Kidney tubule cell (primary cell): ENCODE measurements at places on chromosomes 2 and 18.
A peak's percentile ranks its signal among the peaks of the same experiment; 100 is the strongest.

- no peak for DNase-seq
These were observed 289.0 kb downstream of the PIEZO2 start for GRCh38 chr18:10860382-10860781.

GRCh38 chr2:39724828-39725144 lies 54.3 kb downstream of the THUMPD2 start:
- DNase-seq = peak; percentile 33

DNA sequence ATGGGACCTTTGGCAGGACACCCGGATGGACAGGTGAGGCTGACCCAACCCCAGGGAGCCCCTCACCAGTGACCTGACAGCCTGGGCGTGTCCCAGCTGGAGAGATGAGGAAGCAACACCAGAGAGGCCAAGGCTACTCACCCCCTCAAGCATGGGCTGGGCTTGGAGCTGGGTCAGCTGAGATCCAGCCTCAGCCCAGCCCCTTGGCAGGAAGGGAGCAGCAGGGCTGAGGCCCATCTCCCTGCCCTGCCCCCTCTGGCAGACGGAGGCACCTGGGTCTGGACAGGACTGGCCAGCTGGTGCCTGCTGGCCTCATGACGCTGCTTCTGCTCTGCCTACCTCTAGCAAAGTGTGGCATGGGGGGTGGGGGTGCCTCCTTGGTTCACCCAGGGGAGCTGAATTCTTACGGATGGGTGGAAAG lies 37.8 kb downstream of the HS6ST1 start:
- DNase-seq = peak; percentile 11

DNA sequence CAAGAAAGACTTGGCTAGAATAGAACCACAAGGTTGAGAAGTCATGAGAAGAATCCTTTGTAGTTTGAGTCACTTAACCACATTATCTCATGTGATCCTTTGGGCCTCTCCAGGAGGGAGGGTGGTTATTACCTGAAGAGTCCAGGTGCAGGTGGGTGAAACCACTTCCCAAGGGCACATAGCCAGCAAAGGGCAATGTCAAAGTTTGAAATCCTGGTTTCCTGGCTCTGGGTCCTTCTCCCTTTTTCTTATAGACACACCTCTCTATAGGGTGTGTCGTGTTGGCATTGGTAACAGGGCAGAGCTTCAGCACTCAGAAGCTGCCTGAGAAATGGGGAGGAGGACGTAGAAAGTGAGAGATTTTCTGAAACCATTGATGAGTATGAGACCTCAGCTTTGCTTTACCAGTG lies 137.9 kb downstream of the MGAT5 start:
- peak; percentile 82 for DNase-seq

GRCh38 chr18:75735291-75735690 lies 307.8 kb upstream of the SMIM21 start:
- DNase-seq = no peak

- peak; percentile 38 for DNase-seq
These were observed 20.9 kb downstream of the THNSL2 start for GRCh38 chr2:88190808-88191721.

GRCh38 chr2:201807452-201807999 lies 1.2 kb downstream of the CDK15 start:
- peak; percentile 55 for DNase-seq

DNA sequence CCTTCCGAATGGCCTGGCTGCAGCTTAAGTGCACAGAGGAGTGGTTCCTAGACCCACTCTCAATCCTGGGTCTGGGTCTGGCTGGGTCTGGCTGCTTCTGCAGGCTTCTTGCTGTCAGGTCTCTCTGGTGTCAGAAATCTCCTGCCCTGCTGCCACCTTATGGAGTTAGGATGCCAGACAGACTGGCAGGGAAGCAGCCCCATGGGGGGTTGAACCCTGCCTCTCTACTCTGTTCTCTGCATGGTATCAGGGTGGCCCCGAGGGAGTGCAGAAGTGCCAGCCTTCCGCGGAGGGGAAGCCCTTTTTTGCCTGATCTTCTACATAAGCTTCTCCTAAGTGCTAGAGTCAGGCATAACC lies 89.4 kb downstream of the ZCCHC2 start:
- no peak for DNase-seq

DNA sequence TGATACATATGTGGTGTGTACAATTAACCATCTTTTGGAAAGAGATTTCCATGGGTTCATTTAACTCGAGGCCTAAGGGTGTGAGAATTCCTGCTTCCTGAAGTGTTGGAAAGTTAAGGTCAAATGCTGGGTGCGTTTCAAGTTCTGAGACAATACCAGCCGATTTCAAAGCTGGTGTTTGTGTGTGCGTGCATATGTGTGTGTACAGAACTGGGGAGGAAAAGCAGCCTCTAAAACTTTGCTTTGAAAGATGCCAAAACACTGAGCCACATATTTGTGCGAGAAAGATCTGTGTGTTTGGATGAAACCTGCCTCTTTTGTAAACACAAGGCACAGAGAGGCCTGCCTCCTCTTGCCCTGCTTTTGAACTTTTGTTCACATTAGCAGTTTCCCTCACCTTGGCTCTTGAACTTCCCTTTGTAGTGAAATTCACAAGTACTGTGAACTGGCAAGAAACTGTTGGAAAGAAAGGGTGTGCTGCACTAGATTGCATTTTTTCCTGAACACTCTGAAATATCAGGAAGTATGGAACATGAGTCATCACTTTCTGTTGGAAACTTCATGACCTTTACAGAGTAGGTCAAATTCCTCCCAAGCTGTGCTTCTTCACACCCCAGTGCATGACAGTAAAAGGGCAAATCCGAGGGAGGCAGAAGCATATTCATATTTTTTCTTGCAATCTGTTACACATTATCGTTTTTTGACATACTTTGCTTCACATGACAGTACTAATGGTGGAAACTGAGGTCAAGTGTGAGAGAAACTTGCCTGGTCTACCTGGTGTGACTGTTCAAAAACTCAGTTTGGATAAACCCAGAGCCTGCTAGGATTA lies 20.0 kb upstream of the CAVIN2 start:
- peak; percentile 93 for DNase-seq

GRCh38 chr18:73258375-73259087 lies 390.7 kb upstream of the NETO1 start:
- no peak for DNase-seq

- no peak for DNase-seq
These were observed 470 bp downstream of the KCNF1 start for GRCh38 chr2:10912076-10912731.

- no peak for DNase-seq
These were observed 26.4 kb upstream of the ATP5MC3 start for GRCh38 chr2:175207741-175208438.

GRCh38 chr18:62784966-62785413 lies 69.6 kb downstream of the PHLPP1 start:
- peak; percentile 24 for DNase-seq

GRCh38 chr18:51028201-51028805 lies 1.7 kb upstream of the SMAD4 start:
- peak; percentile 20 for DNase-seq

DNA sequence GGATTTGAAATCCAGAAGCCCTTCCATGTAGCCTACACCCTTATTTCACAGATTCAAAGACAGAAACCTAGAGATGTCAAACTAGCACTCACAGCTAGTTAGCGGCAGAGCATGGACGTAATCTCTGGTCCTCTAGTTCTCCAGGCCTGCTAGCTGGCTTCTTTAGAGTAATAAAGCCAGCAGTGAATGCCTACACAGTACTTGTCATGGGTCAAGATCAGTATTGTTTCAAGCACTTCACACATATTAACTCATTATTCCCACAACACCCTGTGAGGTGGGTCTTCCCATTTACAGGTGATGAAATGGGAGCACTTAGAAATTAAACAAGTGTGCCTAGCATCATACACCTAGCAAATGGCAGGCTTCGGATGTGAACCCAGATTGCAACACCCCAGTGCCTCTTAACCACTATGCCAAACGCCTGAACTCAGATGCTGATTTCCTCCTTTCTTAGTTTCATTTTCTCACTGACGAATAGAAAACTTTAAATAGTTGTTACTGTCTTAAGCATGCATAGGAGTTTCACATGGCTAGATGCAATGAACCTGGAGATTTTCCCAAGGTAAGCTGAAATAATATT lies 14.5 kb upstream of the ZBTB14 start:
- DNase-seq = peak; percentile 17

- no peak for DNase-seq
These were observed 2.1 kb downstream of the TSHZ1 start for GRCh38 chr18:75212751-75213090.

GRCh38 chr2:127968610-127969339 lies 59.1 kb downstream of the SAP130 start:
- no peak for DNase-seq

DNA sequence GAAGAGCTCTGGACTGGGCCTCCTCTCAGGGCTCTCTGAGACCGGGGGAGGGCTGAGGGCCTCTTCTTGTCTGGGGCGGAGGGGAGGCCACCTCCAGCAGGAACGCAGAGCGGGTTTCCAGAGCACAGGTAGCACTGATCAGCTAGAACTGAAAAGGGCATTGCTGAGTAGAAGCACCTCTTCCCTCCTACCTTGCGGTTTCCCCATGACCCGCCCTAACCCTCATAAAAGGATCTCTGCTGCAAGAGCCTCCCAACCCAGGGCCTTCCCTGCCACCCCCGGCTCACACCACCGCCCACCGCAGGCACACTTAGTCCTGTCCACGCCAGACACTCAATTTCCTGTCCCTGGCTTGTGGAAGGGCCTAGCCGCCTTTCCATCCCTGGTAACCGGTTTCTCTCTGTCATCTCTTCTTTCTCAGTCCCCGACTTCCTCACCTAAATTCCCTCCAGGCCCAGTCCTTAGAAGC lies 966 bp downstream of the ADCY3 start:
- DNase-seq = peak; percentile 24

- DNase-seq = no peak
These were observed 5.5 kb upstream of the REV1 start for GRCh38 chr2:99495115-99495860.

- no peak for DNase-seq
These were observed 45.0 kb upstream of the EML4 start for GRCh38 chr2:42124011-42124785.

GRCh38 chr2:48383036-48383435 lies 146.9 kb upstream of the STON1 start:
- no peak for DNase-seq

GRCh38 chr18:60024857-60025256 lies 125.1 kb downstream of the PMAIP1 start:
- no peak for DNase-seq

DNA sequence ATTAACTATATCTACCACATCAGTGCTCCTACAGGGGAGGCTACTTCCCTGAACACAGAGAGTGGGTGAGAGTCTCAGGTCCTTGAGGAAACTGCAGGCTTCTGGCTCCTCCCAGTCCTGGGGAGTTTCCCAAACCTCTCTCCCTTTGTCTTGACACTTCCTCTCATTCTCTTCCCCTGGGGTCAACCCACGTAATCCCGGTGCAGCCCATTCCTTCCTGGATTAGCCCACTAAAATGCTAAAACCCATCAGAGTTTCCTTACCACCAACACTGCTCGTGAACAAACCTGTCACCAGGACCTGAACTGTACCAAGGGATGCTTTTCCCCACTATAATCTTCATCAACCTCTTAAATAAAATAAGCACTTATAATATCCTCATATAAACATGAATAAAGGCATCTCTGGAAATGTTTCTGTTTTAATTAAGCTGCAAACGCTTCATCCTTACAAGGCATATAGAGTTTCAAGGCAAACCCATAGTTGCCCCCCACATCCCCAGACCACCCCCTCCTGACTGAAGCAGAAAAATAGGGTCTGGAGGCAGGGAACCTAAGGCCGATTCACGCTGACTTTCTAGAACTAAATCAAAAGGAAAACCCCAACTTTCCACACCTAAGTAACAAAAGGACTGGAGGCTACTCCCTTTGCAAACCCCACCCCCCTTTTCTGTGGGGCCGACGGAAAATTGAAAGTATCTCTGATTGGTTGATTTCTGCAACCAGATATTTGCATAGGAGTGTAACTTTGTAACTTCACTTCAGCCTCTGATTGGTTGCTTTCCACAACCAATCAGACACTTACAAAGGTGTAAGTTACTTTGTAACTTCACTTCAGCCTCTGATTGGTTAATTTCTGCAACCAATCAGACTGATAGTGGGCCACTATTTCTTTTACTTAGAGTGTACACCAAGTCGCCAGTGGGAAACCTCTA lies 19.0 kb downstream of the TMSB10 start:
- peak; percentile 85 for DNase-seq

- DNase-seq = no peak
These were observed 1.7 kb upstream of the SRBD1 start for GRCh38 chr2:45612731-45613130.

- DNase-seq = peak; percentile 24
These were observed 1.3 kb upstream of the SMAD2 start for GRCh38 chr18:47931718-47932103.

DNA sequence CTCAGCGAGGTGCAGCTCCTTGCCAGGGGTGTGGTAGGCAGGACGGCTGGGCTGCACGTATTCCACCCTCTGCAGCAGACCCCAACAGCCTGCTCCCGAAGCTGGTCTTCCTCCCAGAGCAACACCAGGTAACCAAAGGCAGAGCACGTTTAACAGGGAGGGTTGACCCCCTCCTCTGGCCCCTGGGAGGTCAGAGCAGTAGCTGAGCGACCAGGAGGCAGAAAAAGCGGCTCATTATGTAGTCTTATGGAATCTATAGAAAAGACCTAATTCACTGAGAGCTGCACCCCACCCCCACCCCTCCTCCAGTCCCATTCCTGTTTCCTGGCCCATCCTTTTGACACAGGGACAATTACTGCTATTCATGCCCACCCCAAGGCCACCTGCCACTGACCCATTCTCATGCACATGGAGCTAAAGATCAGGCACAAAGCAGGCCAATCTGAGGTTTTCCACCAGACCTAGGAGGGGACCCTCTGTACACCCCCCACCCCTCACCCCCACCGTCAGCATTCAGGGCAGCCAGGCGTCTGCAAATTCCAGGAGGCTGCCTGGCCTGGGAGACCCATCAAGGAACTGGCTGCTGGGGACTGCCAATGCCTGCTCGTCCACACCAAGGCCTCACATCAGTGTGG lies 60.9 kb upstream of the FZD7 start:
- no peak for DNase-seq

GRCh38 chr2:60490848-60491247 lies 62.6 kb downstream of the BCL11A start:
- DNase-seq = no peak

GRCh38 chr2:42296226-42296625 lies 64.8 kb downstream of the COX7A2L start:
- DNase-seq = no peak

DNA sequence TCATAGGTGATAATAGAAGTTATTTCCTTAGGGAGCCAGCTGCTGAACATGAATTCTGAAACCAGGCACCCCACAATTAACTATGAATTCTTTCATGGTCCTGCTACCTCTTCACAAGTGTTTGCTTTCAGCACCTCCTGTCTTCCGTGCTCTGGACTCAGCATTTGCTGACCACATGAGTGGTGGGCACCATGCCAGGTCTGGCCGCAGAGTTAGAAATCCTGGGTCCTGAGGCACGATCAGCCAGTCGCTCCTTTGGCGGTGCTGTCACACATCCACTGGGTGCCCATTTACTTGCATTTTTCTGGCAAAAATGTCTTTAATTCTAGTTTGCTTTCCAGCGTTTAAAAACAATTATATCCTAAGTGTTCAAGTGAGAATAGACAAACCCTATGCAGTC lies 196.4 kb upstream of the PXDN start:
- peak; percentile 65 for DNase-seq
